ENCODE measurements at places on chromosomes 3 and 15.

DNA sequence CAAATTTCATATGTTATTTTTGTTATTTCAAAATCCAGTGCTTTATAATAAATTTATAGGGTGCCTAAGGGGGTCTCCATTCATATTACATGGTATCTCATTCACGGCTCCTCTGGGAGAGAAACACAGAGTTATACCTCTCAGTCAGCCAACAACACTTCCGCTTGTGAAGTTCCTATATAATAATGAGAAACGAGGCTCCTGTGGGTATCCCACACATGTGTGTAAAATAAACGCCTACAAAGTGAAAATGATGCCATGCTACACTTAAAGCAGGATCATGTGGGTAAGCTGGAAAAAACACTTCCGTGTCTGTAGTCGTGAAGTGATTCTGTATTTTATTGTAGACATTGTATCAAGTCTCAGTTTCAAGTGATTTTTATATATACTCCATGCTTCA is 218.8 kb upstream of the ICE2 start:
- DNase-seq, result peak; percentile 41

- DNase-seq, result no peak
Observed at GRCh38 chr3:84184937-84185336, 773.9 kb upstream of the CADM2 start.

DNA sequence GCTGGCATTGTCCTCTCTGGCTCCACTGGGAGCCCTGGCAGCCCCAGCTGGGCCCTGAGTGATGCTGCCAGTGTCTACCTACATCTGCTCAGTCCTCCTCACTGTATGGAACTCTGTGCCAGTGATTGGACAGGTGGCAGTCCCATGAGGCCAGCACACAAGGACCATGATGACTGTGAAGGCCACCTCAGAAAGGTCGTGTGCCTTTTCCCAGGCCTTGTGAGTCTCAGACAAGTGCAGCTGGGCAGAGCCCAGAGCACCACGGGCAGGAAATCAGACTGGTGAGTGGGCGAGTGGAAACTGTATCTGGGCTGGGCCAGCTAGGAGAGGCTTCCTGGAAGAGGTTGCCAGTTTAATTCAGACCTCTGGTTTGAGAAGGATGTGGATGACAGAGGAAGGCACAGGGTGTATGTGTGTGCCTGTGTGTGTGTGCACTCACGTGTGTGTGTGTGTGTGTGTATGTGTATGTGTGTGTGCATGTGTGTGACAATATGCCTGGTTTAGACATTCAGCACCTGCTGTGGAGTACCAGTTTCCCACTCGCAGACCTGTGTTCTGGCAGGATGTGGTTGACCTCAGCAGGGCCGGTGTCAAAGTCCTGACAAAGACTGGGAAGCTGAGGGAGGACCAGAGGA is 7.0 kb downstream of the MAPKAPK3 start:
- peak; percentile 80 for DNase-seq

GRCh38 chr3:127180859-127181258 is 12.1 kb upstream of the PRR23E start:
- DNase-seq, result no peak

DNA sequence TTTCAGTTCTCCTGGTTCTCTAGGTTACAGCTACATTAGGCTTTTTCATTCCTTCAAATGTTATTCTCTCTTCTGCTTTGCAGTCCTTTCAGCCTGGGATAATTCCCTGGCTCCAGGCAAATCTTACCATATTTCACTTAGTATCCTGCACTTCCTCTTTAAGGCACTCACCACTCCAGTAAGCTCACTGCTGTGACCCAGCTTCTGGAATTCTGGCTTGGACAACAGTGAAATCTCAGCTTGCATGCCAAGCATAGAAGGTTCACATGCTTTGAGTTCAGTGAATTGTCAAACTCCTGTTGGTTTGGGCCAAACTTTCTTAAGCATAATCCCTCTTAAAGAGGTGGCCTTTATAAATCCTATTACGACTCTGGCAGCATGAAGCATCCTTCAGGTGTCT is 69.4 kb downstream of the SCN10A start:
- no peak for DNase-seq

DNA sequence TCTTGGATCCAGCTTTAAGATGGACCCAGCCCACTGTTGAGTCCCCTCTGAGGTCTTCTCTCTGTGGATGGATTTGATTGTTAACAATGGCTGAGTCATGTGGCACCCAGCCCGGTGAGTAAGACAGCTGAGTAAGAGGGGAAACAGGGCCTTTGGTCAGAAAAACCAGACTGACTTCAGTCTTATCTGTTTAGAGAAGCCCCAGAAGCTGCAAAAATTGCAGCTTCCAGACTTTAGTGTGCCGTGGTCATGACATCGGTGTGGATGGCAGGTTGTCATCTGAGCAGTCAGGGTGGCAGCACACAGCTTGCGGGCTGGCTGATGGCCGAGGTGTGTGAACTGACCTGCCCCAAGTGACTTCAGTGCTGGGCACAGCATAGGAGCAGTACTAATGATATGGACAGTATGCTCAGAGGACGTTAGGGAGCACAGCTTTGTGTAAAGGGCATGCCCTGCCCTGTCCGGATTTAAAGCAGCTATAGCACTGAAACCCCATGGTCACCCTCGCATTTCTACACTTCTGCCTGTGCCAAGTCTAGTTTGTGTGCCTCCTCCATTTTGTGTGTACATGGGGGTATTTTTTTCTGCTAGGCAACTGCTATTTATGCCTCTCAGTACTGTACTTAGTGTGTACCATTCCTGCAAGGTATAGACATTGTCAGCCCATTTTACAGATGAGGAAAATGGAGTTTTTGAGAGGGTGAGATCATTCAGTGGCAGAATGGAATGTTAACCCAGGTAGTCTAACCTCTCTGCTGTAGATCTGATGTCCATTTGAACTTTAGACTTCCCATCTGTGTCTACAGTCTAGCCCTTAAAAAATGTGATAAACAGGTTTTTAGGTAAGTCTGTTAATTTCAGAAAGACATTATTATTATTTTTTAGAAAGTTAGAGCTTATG is 44.4 kb downstream of the FLNB start:
- DNase-seq, result peak; percentile 72

Data from activated CD4-positive, alpha-beta T cell treated with anti-CD3 and anti-CD28 coated beads, Interleukin-2, amount 50 U/mL, for 16 hours (primary cell).